ENCODE measurements at places on chromosomes 5 and 9.

GRCh38 chr5:132830436-132831094 lies at the start of gene SHROOM1:
Gene SHROOM1, minus strand, starts transcription at chr5:132830647. Its CDS starts 4,507 bp downstream, at chr5:132826140.
- DNase-seq: no peak

DNA sequence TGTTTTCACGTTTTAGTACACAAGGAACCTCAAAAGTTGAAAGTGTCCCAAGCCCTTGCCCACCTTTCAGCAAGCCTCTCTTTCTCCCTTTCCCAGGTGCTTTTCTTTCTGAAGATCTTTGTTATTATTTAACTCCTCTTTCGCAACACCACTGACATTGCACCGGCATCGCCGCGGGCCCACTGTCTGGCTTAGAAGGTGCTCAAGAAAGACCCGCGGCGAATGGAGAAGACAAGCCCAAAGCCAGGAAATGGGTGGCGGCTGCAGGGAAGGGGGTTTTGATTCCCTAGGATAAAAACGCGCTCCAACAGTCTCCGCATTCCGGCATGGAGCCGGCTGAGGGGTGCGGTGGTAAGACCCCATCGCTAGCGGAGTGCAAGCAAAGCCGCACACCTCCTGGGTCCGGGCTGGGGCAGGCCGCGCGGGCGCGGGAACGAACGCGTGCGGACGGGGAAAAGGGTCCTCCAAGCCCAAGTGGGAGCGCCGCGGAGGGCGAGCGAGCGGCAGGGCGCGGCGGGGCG lies 404 bp upstream of the AFAP1L1 start:
- DNase-seq: no peak

DNA sequence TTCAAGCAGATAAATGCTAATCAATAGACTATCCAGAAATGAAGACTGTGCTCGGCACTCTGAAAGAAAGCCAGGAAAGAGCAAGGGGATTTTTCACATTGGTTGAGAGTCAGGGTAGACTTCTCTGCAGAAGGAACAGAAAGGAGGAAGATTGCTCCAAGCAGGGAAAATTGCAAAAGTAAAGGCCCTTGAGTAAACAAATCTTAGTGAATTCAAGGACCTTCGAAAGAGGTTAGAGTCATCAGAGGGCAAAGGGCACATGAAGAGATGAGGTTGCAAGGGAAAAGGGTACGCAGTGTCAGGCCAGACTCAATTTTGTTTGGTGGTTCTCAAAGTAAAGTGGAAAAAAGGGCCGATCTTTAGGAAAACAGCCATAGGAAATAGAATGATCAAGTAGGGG lies 157.6 kb upstream of the RAI14 start:
- no peak for DNase-seq

- DNase-seq: no peak
Observed at GRCh38 chr5:143156086-143156485, 247.4 kb downstream of the NR3C1 start.

DNA sequence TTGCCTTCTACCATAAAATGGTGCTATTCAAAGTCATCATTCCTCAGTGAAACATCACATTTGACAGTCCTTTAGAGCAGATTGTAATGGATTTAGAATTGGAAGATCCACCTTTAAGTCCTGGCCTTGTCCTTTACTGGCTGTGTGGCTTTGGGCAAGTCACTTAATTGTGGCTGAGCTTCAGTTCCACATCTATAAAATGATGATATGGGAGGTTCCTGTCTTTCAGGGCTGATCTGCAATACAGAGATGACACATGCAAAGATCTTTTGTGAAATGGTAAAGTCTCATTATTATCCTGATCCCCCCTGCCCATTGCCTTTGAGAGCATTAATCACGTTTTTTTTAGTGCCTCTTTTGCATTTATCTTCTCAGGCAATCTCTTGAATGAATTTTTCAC lies 58.2 kb downstream of the ZFAND5 start:
- no peak for DNase-seq

DNA sequence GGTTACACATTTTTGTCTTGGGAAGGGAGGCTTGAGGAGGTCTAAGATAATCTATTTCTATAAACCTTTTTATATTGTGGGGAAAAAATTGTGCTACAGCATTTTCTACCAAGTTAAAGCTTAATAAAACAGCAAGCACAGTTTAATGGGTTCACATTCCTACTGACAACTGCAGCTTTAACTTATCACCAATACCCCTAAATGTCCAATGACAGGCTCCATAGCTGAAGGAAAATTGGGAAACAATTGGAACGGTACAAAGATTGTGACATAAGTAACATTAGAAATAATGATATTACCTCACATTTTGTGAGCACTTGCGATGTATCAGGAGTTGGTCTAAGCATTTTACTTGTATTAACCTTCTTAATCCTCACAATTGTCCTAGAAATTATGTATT lies 79.5 kb upstream of the HAPLN1 start:
- DNase-seq: no peak

GRCh38 chr5:101012880-101013279 lies 109.8 kb upstream of the ST8SIA4 start:
- DNase-seq: no peak

GRCh38 chr9:131478421-131478868 lies 24.3 kb upstream of the POMT1 start:
- DNase-seq: peak; percentile 37

- DNase-seq: no peak
Observed at GRCh38 chr9:129685220-129685932, 19.9 kb downstream of the PRRX2 start.

GRCh38 chr5:138336952-138337684 lies 948 bp upstream of the FAM53C start:
- peak; percentile 69 for DNase-seq

- no peak for DNase-seq
Observed at GRCh38 chr5:42429694-42430093, 6.5 kb downstream of the GHR start.

DNA sequence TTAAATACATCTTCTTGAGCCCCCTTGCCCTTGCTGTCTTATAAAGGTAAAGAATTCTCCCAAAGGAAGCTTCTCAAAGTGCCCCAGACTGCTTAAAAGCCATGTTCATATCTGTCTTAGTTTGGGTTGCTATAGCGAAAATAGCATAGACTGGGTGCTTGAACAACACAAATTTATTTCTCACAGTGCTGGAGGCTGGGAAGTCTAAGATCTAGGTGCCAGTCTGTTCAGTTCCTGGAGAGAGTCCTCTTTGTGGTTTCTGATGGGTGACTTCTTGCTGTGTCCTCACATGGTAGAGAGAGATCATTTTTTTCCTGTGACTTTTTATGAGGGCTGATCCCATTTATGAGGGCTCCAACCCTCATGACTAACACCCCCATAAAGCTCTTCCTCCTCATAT lies 486.7 kb upstream of the ADAMTS16 start:
- DNase-seq: no peak

DNA sequence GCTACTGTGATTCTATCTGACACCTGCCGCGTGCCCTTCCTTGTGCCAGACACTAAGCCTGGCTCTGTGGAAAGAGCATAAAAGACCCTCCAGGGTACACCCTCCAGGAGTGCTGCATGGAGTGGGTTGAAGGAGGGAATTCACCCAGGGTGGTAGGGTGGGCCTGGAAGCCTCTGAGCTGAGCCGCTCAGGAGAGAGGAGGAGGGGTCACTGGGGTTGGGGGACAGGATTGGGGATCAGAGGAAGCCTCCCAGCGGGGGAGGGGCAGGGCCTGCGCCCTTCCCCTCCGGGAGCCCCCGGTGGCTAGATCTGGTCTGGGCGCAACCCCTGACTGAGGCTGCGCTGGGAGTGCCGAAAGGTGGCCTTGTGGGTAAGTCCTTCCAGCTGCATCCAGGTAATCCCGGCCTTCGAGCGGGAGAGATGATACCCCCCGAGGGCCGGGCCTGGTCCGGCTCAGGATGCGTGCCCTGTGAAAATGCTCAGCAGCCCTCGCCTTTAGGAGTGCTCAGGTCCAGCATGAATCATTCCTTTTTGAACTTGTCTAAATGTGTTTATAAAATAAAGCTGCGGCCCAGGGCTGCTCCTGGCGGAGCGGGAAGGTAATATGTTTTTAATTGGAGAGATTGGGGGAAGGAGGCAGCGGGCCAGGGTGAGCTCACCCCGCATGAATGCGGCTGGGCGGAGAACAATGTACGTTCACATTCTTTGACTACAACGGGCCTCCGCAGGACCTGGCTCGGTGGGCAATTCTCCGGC lies 118.1 kb upstream of the SMIM23 start:
- DNase-seq: no peak

GRCh38 chr9:137673886-137674285 lies 55.1 kb downstream of the EHMT1 start:
- no peak for DNase-seq

- no peak for DNase-seq
Observed at GRCh38 chr5:127355337-127355736, 64.7 kb downstream of the MEGF10 start.

- DNase-seq: no peak
Observed at GRCh38 chr9:136152543-136152866, 33.8 kb upstream of the TMEM250 start.

GRCh38 chr9:35690294-35690613 lies 529 bp upstream of the TPM2 start:
- no peak for DNase-seq

DNA sequence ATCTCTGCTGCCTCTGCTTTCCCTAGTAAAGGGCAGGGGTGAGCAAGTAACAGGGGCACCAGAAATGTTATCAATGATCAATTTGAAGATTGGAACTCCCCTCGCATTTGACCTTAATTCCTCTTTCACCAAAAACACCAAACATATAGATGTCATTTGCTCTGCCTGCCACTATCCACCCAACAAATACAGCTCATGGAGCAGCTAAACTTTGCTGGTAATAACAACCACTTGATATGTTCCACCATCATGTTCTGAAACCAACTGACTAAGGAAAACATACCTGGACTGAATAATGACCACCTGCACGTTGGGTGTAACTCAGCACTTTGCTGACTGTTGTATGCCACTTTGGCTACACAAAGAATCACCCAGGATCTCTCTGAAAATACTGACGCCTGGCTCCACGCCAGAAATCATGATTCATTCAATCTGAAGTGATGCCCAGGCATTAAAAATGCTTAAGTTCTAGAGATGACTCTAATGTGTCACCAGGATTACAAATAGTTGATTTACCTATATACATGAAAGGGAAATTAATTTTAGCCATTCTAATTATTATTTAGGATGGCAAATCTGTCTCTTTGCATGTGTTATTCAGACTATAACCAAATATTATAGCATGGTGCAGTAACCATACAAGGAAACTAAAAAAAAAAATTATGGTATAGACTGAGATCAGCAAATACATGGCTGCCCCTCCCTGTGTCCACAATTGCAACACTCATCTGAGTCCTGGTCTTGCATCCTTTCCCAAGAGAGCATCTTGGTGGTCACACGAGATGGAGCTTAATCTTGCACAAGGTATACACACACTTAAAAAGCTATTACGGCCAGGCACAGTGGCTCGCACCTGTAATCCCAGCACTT lies 43.1 kb upstream of the TTC39B start:
- peak; percentile 15 for DNase-seq

DNA sequence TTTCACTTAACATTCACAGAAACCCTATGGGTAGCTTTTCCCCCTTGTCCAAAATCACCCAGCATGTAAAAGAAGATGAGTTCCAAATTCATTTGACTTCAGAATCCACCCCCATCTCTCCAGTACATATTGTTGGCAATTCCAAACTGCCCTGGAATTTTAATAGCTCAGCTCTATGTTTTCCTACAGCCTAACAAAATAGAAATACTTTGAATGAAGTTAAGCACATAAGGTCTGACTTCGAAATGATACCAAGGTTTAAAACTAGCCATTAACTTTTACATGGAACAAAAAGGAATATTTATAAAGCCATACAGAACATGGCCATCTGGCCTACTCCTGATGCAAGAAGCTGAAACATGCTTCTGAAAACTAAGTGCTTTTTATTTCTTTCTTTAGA lies 634.3 kb downstream of the PDE4D start:
- DNase-seq: no peak

DNA sequence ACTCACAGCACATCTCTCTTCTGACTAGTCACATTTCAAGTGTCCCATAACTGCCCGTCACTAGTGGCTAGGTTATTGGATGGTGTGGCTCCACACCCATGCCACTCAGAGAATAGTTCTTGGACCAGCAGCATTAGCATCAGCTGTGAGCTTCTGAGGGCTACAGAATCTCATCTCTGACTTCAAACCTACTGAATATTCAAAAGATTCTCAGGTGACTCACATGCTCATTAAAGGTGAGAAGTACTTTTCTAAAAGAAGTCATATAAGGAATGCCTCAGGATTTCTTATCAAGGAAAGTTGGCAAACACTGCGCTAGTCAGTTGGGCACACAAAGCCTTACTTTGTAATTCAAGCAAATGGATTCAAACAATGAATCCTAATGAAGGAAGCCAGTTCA lies 305.0 kb upstream of the CDH12 start:
- no peak for DNase-seq

DNA sequence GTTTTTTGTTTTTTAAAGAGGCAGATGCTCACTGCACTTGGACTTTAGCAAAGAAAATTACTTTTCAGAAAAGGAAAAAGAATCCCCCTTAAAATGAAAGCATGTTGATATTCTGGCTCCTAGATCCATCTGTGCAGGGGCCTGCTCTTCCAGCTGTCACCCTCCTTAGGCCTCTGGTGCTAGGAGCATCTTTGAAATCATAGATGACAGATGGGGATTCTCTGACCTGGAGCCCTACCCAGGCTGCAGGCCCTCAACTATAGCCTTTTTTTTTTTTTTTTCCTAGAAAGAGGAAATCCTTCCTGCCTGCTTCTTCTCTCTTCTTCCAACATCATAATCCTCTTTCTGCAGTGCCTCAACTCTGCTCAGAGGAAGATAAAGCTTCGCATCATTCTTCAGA lies 16.3 kb upstream of the DCP2 start:
- no peak for DNase-seq

GRCh38 chr9:128244837-128245231 lies 31.0 kb downstream of the GOLGA2 start:
- no peak for DNase-seq

GRCh38 chr5:4258170-4258569 lies 662.5 kb downstream of the IRX1 start:
- no peak for DNase-seq

- DNase-seq: no peak
Observed at GRCh38 chr9:128972956-128973355, 25.5 kb downstream of the NUP188 start.

GRCh38 chr5:151949701-151950308 lies 25.2 kb upstream of the GLRA1 start:
- DNase-seq: no peak

DNA sequence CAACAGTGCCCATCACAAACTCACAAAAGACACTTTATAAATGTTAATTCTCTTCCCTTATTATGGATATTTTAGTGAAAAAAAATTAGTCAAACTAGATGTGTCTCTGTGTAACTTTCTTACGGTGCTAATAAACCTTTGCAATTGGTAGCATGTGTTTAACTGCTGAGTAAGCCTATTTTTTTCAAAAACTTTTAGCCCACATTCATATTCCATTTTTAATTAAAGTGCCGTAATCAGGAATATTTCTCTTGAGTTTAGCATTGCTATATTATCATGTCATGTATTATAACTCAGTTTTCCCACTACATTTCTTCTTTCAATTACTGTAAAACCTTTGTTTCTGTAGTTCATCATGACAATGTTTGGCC lies 51.4 kb downstream of the FYB1 start:
- no peak for DNase-seq

GRCh38 chr9:86485359-86485758 lies 131.1 kb upstream of the TUT7 start:
- DNase-seq: no peak
